ENCODE measurements at places on chromosomes 5 and 9. TPM values are rescaled to one million over a fixed set of nuclear protein-coding genes. Genes with fewer than 3 reads are reported as not detected.

CDKN2B-AS1 gene
- total RNA-seq = 2.6 TPM

- DNase-seq = no peak
Measured at GRCh38 chr5:161230221-161230620, 316.3 kb downstream of the GABRB2 start.

- DNase-seq = peak; percentile 69
Measured at GRCh38 chr9:77977210-77977611, 54.4 kb downstream of the GNAQ start.

DNA sequence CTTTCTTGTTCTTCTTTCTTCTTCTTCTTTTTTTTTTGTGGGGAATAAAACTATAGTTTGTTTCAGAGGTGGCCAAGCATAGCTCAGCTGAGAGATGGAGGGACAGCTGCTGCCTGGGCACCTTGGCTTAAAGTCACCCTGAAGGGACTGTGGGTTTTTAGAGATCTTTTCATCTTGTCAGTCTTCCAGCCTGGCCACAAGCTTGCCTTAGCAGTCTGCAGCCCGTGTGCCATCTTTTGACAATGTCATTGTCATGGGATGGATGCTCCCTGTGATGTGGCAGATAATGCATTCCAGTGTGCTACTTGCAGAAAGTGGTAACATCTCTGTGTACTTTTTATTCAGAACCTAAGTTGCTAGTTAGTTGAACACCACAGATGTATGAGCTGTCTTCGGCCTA lies 280.8 kb downstream of the FANCC start:
- no peak for DNase-seq

DNA sequence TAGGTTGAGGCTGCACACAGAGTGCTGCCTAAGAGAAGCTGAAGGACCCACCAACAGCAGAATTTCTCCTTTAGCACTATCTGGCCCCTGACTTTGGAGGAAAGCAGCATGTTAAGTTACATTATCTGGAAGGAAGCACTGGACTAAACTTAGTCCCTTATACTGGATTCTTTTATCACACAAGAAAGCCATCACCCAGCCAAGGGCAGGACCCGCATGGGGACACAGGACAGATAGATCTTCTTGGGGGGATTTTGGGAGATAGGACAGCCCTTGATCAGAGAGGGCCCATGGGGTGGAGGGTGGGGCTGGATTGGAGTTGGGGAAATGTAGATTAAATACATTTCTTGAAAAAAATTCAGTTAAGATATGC lies 14.4 kb downstream of the ANKRD33B start:
- DNase-seq = peak; percentile 5

OR1J2 gene
- not detected for total RNA-seq

GRCh38 chr5:181156758-181157157 lies 9.4 kb downstream of the OR2V2 start:
- DNase-seq = no peak

- DNase-seq = no peak
Measured at GRCh38 chr5:140287801-140288521, 14.9 kb downstream of the PFDN1 start.

GRCh38 chr9:88949425-88949824 lies 41.8 kb upstream of the S1PR3 start:
- DNase-seq = no peak

- no peak for DNase-seq
Measured at GRCh38 chr5:133286483-133286882, 234.7 kb downstream of the HSPA4 start.

GRCh38 chr5:17294639-17295311 lies 77.3 kb downstream of the BASP1 start:
- DNase-seq = no peak

DNA sequence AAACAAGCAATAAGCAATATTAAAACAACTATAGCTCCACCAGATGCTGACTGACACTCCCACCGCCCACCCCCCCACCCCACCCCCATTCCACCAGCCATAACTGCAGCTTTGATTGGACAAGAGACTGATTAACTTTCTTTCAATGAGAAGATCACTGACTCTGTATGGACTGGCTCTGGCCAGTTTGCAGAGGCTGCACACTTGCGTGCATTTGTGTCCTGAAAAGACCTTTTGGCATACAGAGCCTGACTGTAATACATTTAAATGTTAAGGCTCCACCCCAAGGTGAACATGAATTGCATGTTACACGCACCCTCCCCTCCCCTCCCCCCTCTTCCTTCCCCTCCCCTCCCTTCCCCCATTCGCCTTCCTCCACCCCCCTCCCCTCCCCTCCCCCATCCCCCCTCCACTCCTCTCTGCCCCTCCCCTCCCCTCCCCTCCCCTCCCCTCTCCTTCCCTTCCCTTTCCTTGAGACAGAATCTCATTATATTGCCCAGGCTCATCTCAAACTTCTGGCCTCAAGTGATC lies 31.1 kb downstream of the FGD3 start:
- DNase-seq = no peak

- no peak for DNase-seq
Measured at GRCh38 chr9:134916161-134916665, 1.5 kb downstream of the FCN1 start.

- no peak for DNase-seq
Measured at GRCh38 chr5:55604611-55605067, 69.9 kb upstream of the PLPP1 start.

ARL10 gene
- total RNA-seq = 6.5 TPM

DNA sequence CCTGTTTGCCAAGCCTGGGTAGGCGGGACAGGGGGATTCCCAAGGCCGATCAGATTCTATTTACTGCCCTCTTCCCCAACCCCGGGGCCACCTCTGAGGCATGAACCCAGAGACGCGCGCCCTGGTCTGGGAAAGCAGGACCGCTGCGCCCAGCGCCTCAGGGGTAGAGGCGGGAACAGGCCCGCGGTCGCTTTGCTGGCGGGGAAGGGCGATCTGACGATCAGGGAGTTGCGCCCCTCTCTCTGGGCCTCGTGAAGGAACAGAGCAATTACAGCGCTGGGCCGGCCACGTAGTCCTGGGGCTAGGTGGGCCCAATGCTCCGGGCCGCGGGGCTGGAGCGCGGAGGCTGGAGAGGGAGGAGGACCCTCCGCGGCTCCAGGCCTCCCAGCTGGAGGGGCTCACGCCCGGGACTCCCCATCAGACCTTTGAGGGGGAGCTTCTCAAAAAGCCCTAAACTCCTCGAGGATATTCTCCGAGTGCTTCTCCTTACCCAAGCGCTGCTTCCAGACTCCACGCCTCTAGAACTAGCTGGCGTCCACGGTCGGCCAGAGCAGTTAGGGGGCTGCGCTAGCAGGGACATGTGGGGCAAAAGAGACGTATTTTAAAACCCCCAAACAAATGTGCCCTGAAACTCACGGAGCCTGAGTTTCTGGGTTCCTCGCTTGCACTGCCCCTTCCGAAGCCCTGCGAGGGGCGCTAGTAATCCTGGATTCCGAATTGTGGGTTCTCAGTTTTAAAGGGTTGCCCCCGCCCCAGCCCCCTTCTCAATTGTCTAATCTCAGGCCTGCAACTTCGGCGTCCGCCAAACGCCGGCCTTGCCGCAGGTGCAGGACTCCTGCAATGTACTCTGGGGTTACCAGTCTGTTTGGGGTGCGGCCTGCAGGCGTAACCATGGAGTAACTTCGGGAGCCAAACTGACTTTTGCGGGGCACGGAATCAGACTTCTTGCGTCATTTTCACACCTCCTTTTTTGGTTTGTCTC lies 57.6 kb downstream of the TMEM174 start:
- no peak for DNase-seq

- no peak for DNase-seq
Measured at GRCh38 chr5:75265731-75266130, 29.1 kb upstream of the ANKRD31 start.

- no peak for DNase-seq
Measured at GRCh38 chr5:133307275-133307674, 255.5 kb downstream of the HSPA4 start.

LIFR gene
- total RNA-seq = 0.18 TPM

DNA sequence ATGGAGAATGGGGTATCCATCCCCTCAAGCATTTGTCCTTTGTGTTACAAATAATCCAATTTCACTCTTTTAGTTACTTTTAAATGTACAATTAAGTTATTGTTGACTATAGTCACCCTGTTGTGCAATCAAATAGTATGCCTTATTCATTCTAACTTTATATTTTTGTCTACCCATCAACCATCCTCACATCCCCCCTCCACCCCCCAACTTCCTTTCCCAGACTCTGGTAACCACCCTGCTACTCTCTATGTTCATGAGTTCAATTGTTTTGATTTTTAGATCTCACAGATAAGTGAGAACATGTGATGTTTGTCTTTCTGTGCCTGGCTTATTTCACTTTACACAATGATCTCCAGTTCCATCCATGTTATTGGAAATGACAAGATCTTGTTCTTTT lies 15.4 kb upstream of the RANBP17 start:
- DNase-seq = no peak

DNA sequence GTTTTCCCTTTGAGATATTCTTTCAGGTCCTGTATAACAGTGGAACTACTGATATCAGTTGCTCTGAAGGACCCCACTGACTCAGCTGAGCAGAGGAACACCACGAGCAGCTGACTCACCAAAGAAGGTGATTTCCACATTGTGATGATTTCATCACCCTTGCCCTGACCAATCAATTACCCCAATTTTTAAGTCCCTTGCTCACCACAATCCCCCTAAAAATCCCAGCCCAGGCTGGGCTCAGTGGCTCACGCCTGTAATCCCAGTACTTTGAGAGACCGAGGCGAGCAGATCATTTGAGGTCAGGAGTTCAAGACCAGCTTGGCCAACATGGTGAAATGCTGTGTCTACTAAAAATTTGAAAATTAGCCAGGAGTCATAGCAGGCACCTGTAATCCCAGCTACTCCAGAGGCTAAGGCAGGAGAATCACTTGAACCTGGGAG lies 125.3 kb upstream of the ABCA1 start:
- DNase-seq = peak; percentile 33

DNA sequence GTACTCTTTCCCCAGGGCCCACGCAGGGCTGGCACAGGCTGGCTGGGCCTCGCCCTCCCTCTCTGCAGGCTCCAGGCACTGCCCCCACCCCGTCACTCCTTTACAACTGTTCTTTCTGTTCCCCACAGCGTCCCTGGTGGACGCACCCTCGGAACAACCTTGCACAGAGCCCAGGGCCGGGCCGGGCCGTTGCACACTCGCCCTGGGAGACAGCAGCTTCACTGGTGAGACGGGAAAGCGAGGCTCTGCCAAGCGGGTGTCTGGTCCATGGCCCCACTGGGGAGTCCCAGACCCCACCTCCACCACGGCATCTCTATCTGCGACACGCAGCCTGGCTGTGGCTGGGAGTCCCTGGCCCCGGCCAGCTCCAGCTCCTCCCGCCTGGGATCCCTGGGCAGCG lies 18.4 kb upstream of the QSOX2 start:
- no peak for DNase-seq

DNA sequence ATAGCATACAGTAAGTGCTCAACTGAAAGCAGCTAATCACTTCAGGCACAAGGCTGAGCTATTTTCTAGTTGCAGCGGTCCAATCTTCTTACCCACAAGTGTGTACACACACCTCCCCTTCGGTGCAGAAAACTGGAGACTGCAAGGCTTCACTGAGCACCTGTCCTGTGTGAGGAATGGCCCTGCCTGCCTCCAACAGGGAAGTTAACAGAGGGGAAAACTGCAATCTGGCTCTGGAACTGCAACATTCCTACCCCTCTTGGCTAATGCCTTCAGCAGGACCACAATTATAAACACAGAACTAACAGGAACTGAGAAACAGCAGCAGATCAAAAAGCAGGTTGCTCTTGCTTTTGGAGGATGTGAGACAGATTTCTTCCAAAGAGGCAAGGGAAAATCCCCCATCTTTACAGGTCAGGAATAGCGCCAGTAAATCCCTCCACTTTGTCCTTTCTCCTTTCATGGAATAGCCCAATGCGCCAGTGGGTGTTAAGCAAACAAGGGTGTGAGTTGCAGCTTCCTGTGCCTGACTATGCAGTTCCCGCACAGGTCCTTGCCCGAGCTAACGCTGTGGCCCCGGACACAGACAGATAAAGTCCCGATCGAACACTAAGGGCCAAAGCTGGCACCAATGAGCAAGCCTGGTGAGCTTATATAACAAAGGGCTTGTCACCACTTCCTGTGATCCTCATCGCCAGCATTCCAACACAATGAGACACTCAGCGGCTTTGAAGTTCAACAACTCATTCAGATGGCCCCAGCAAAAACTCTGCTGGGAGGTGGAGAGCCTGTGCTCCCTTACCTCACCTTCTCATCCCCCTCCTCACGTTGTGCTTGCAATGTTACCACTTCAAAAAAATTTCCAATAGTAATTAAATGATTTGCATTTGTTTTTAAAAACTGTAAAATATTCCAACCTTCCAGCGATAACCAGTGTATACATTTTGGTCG lies 21.5 kb downstream of the SHB start:
- DNase-seq = no peak

CMYA5 gene
- 0.08 TPM for total RNA-seq

DNA sequence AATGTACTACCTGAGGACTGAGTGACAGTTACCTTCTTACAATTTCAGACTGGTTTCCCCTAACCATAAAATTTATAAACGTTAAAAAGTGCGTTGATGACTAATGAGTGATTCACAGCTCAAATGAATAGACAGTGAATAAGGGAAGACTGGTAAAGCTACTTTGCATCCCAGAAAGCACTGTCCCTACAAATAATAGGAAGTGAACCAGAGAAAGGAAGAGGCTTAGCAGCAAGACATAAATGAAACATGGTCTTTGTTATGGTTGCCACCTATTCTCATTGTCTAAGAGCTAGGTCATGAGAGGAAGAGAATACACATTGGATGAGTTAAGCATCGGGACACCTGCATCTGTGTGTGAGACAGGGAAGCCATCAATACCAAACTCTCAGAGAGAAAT lies 849.2 kb downstream of the TAF11L14 start:
- no peak for DNase-seq

GRCh38 chr5:74587300-74587699 lies 53.2 kb downstream of the ENC1 start:
- DNase-seq = no peak

DNA sequence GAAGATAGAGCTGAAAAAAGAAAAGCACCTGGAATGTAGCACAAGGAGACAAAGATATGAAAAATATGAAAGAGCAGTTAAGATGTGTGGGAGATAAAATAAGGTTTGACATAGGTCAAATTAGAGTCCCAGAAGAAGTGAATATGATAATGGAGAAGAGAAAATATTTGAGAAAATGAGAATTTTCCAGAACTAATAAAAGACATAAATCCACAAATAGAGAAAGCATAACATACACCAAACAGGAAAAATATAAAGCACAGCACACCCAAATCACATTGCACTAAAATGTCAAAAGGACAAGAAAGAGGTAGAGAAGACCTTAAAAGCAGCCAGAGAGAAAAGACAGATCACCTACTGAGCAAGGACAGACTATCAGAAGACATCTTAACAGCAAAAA lies 43.4 kb downstream of the IPPK start:
- DNase-seq = no peak

Data from activated CD4-positive, alpha-beta memory T cell treated with anti-CD3 and anti-CD28 coated beads, Interleukin-2, amount 10 ng/mL, durations not matched to agents 7 days and 5 days (primary cell).